ENCODE measurements at places on chromosomes 6 and 20.

- no peak for DNase-seq
Observed at GRCh38 chr6:163602851-163603250, 188.3 kb downstream of the QKI start.

GRCh38 chr6:125577124-125577662 lies 172.2 kb upstream of the HEY2 start:
- no peak for DNase-seq

- DNase-seq: no peak
Observed at GRCh38 chr20:24780674-24781417, 168.2 kb upstream of the CST7 start.

GRCh38 chr20:38447931-38448675 lies 13.0 kb upstream of the SNHG17 start:
- DNase-seq: no peak

DNA sequence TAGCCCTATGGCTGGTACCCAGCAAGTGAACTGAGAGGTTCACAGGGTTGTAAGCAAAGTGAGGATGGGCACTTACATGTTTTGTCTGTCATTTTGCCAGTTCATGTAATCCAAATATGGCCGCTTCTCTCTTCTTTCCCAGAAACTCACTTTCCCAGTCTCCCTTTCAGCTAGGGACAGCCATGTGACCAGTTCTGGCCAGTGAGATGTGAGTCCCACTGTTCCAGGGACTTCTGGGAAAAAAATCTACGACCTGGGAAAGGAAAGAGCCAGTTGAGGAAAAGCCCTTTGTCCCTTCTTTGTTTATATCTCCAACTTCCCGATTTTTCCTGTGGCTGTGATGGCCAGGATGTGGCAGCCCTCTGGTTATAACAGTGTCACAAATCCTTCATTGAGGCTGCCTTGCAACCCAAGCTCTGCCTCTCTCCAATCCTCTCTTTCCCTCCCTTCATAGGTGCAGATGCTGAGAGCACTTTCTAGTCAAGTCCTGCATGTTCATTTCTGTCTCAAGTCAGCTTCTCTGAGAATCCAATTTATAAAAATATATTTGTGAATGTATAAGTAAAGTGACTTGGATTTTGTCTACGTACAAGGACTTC lies 148.6 kb upstream of the ZFP64 start:
- no peak for DNase-seq

DNA sequence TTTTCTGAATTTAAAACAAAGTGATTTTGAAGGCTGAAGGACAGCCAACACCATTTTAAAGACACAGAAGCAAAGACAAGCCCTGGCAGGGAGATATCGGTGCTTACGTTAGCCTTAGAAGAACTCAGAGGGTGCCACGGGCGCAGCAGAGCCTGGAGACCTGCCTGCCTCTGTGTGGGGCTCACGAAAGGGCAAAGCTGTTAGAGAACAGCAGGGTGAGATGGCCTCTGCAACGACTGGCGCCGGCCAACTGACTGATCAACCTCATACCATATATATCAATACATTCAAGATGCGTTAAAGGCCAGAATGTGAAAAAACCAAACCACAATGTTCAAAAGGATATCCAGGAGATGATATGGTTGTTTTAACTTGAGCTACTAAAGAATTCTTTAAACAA lies 151.0 kb upstream of the RPS6KA2 start:
- no peak for DNase-seq

DNA sequence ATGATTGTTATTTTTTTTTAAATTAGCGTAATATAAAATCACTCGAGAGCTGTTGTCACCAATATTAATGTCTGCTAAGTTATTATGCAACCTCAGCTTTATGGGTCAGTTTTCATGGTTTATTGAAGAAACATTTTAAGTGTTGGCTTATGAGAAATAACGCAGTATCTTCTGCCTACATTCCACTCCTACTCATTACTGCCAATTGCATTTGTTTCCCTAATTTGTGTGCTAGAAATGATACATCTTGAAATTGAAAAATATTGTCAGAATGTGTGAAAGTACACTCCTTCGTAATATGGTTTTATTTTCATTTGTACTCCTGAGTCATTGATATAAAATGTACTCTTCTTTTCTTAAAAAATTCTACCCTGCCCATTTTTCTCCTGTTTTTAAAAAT lies 333.3 kb upstream of the HSF2 start:
- DNase-seq: no peak

GRCh38 chr6:28425944-28426541 lies 17.2 kb downstream of the ZSCAN23 start:
- no peak for DNase-seq

DNA sequence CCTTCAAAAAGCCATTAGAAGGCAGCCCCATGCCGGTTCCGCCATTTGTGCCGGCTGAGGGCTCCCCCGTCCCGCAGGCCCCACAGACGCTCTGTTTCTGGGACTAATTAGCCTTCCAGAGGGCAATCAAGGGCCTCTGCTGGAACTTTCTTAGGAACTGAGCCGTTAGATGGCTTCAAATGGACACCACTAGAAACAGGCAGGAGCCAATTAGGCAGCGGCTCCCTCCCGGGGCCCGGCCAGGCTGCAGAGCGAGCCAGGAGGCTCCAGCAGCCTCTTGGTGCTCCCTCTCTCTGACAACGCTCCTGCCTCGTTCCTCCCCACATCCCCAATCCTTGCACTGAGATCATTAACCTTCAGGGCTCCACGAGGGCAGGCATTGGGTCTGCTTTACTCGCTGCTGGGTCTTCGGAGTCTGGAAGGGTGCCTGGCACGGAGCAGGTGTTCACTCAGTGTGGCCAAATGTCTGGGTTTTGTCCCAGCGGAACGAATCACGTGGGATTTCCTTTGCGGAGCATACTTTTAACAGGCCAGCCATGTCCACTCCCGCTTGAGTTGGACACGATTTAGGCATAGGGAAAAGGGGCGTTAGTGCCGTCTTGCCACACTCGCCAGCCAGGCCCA lies 98.3 kb downstream of the TMEM242 start:
- no peak for DNase-seq

DNA sequence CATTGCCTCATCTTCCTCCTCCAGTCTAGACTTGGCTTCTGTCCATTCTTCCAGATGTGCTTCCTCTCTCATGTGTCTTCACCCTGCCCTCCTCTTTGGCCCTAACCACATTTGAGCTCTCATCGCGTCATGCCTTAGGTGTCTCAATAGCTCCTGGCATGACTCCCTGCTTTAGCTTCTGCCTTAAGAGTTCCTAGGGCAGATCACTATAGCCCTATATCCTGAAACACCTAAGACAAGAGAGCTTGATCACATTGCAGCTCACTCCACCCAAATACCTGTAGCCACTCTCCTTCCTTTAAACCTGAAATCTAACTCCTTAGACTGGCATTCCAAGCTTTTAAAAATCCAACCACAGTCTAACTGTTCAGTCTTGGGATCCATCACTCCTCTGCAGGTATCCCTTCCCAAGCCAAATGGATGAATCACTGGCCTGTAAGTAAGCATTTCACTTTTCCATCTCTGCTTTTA lies 69.0 kb upstream of the STXBP5 start:
- DNase-seq: no peak

DNA sequence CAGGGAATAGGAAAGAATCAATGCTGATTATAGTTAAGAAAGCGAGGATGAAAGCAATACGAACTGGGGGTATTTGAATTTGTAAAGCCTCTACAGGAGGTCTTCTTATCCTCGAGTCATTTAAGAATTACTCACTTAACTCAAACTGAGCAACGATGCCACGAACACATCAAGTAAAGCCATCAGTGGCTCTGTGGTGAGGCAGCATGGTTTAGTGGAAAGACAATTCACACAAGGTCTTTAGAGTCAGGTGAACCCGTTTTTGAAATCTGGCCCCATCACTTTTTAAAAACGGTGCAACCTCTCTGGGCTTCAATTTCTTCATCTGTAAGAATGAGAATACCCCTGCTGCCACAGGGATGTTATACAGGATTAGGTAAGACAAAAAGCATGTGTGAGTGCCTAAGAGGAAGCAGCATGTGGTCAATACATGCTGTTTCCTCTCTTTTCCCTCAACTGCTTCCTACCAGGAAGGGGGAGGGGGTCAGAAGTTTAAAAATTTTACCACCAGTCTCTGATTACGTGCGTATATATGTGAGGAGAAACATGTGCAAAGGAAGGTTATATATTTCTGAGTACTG lies 162.0 kb downstream of the BTBD9 start:
- DNase-seq: no peak

DNA sequence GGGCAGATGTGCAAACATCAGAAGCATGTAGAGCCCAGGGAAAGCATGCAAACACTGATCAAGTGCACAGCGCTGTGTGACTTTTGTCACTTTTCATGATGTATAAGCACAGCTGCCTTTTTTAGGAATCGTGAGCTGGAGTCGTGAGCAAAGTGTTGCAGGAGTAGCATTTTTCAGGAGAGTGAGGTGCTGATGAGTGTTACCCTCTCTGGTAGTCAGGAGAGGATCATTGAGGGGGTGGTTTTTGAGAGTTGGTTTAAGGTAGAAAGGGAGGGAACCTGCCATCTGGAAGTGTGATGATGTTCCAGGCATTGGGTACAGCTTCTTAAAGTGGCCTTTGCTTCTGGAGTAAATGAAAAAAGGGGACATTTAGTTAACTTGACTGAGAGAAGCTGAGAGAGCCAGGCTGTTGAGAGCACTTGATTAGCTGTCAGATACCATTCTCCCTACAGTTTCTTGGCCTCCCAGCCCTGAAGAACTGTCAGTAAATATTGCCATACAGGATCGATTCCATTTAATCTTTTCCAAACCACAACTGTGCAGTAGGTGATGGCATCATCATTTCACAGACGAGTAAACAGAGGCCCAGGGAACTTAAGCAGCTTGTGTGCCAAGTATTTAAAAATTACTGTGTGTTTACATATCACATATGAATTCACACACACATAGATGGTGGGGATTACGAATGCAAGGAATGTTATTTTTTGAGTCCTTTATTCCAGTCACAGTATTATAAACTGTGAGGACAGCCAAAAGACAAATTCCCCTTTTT lies 28.9 kb downstream of the TPD52L1 start:
- no peak for DNase-seq

DNA sequence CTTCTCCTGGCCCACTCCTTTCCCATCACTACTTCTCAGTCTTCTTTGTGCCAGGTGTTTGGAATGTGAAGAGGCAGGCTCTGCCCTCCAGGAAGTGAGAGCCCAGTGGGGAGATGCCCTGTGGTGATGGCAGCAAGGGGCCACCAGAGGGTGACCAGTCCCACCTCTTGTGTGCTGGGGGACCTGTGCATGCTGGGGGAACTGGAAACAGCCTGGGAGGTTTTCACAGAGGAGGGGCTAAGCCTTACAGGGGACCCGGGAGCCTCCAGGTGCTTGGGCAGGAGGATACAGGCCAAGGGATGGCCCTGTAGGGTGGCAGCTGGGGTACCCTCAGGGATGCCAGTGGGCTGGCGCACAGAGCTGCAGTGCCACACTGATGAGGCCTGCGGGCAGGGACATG lies 72.3 kb downstream of the RAMACL start:
- DNase-seq: no peak

- DNase-seq: no peak
Observed at GRCh38 chr6:25237579-25237978, 41.6 kb upstream of the CARMIL1 start.

DNA sequence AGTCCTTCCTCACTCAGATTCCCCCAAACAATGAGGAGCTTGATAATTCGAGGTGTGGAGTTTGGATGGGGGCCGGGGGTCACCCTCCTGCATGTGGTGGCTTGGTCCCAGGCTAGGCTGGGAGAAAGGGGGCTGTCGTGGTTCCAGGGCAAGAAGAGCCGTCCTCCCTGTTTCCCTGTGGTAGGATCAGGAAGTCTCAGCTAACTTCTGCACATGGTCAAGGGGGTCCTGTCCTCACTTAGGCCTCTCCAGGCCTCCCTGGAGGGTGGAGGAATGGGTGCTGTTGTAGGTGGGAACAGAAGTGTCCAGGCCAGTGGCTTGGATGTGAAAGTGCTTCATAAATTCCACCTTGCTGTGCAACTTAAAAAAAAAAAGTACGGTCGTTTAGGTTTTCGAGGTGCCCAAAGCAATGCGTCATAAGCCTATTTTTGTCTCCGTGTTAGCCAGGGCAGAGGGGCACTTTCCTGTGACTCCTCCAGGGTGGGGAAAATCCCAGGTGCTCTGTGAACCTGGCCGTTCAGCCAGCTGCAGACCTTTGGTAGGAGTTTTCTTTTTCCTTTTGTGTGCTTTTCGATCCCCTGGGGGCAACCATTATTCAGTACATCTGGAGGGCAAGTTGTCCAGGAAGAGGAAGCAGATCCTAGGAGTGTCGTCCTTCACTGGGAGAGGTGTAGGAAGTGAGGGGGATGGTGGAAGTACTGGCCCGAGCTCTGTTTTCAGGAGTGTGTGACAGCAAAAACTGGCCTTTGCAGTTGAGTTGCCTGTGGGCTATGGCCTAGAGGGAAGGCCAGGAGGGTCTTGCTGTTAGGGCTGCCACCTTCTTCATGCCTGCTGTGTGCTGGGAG lies 9.6 kb downstream of the IGF2R start:
- no peak for DNase-seq

GRCh38 chr20:6169251-6169650 lies 46.4 kb upstream of the FERMT1 start:
- no peak for DNase-seq

DNA sequence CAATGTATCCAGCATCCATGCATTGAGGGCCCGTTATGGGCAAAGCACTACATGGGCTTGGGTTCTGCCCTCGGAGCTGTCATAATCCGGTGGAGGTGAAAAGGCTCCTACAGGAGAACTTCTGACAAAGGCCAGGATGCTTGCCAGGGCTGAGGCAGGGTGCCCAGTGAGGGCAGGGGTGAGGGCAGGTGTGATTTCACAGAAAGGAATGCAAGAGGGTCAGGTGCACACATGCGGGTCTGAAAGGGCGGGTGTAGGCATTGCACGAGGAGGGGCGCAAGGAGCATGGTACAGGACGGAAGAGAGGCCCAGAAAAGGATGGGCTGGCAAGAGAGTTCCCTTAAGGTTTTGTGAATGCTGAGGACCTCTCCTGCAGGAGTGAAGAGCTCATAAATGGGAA lies 348.0 kb downstream of the BTBD3 start:
- DNase-seq: no peak

GRCh38 chr6:25005010-25005409 lies 69.2 kb upstream of the RIPOR2 start:
- no peak for DNase-seq

- no peak for DNase-seq
Observed at GRCh38 chr6:8172530-8172929, 70.2 kb upstream of the EEF1E1 start.

DNA sequence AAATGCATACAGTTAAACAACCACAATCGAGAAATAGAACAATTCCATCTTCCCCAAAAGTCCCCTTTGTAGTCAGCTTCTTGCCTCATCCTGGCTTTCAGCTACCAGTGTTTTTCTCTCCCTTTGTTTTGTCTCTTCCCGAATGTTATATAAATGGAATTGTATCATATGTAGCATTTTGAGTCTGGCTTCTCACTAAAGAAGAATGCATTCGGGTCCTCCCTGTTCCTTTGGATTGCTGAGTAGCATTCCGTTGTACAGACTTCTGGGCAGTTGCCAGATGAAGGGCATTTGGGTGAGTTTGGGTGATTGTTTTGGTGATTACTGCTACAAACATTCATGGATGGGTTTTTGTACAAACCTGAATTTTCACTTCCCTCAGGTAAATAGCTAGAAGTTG lies 27.8 kb downstream of the PRPH2 start:
- no peak for DNase-seq

Data from activated CD4-positive, alpha-beta T cell treated with anti-CD3 and anti-CD28 coated beads, Interleukin-2, amount 50 U/mL, for 1 hour (primary cell).